ENCODE measurements at places on chromosomes 6 and 20. TPM values are rescaled to one million over a fixed set of nuclear protein-coding genes. Genes with fewer than 3 reads are reported as not detected.

DNA sequence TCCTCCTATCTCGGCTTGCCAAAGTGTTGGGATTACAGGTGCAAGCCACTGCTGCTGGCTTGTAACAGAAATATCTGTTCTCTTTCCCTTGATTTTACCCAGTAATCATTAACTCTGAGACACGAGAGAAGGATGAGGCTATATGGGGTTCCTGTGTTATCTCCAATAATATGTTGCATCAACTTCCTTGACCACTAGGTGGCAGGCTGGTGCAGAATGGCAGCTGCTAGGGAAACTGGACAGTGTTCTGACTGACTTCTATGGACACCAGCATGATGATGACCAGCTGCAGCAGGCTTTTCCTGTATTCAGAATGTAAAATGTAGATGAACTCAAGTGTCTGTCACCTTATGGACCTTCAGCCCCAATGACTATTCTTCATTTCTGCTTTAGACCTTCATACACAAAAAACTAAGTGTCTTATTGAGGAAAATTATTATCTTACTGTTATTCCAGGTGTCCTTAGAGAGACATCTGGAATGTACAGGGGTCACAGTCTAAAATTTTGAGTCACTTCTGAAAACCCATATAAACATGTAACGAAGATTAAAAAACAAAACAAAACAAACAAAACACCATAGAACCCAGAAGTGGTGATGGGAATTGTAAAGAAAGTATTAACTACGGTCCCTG is 20.4 kb upstream of the CD109 start:
- no peak overlapping the region for H3K27ac ChIP-seq
- H3K27me3 ChIP-seq, result peaks cover 18% of the 10 kb centered on the region
- DNase-seq, result peak; percentile 93
- H3K4me1 ChIP-seq, result no peaks in the 10 kb centered on the region
- no peak overlapping the region for H3K4me3 ChIP-seq

VIP gene
- total RNA-seq, result not detected

GRCh38 chr20:48051794-48052474 is 266.7 kb upstream of the SULF2 start:
- H3K36me3 ChIP-seq, result no peaks in the 10 kb centered on the region
- no peak overlapping the region for H3K4me3 ChIP-seq
- no peak overlapping the region for H3K27ac ChIP-seq
- DNase-seq, result no peak

DNA sequence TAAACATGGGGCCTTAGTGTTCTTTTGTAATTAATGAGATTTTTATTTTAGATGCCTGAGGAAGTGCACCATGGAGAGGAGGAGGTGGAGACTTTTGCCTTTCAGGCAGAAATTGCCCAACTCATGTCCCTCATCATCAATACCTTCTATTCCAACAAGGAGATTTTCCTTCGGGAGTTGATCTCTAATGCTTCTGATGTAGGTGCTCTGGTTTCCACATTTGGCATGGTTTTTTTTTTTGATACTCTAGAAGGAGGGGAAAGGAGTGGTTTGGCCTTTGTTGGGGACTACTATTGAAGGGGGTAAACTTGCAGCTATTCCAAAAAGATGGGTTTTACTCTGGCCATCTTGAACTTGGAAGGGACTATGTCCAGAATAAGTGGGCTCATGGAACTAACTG is 1.7 kb downstream of the HSP90AB1 start:
- H3K36me3 ChIP-seq, result peaks cover 67% of the 10 kb centered on the region
- DNase-seq, result no peak
- H3K27me3 ChIP-seq, result peaks cover 2% of the 10 kb centered on the region

SALL4 gene
- total RNA-seq, result 0.28 TPM

DNA sequence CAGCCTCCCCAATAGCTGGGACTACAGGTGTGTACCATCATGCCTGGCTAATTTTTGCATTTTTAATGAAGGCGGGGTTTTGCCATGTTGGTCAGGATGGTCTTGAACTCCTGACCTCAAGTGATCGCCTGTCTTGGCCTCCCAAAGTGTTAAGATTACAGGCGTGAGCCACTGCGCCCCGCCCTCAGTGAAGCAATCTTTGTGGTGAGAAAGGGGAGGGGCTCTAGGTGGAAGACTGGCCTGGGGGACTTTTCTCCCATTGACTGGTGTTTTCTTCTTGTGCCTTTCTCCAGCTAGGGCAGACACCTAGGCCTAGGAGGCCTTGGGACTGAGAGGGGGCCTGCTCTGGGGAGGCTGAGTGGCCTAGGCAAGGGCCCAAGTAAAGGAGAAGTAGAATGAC is 84.1 kb downstream of the DNAAF9 start:
- H3K4me3 ChIP-seq, result no peak overlapping the region
- DNase-seq, result no peak
- no peaks in the 10 kb centered on the region for H3K36me3 ChIP-seq
- no peaks in the 10 kb centered on the region for H3K27me3 ChIP-seq
- no peak overlapping the region for H3K27ac ChIP-seq
- peaks cover 4% of the 10 kb centered on the region for H3K4me1 ChIP-seq

TNNC2 gene
- not detected for total RNA-seq

Data from activated CD4-positive, alpha-beta T cell treated with anti-CD3 and anti-CD28 coated beads, Interleukin-2, amount 10 ng/mL, durations not matched to agents 24 days and 14 days (primary cell).